ENCODE measurements at places on chromosomes 16 and 17.

GRCh38 chr17:57552114-57552624, 192.9 kb downstream of the CCDC182 start:
- DNase-seq: peak; percentile 33

GRCh38 chr16:87131996-87132345, 185.2 kb downstream of the C16orf95 start:
- DNase-seq: no peak

- no peak for DNase-seq
Measured at GRCh38 chr16:62256406-62256805, 220.2 kb upstream of the CDH8 start.

- peak; percentile 56 for DNase-seq
Measured at GRCh38 chr17:59963738-59964481, 630 bp downstream of the RNFT1 start.

GRCh38 chr17:44122816-44123355, 555 bp downstream of the HDAC5 start:
- DNase-seq: no peak

DNA sequence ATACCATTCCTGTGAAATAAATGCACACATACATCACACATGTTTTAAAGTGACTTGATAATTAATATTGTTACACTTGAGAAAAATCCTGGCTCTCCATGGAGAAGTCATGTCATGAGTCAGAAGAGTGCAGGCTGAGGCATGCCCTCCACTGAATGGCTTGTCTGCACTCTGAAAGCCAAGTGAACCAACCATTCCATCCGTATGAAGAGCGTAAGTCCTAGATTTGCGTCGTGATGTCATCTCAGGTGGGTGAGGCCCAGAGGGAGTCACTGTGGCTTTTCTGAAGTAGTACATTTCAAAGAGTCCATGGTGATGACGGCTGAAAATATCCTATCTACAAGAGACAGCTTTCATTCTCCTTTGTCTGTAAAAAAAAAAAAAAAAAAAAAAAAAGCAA, 83.5 kb upstream of the IRX5 start:
- no peak for DNase-seq

- DNase-seq: peak; percentile 51
Measured at GRCh38 chr17:42678951-42679491, 2.2 kb upstream of the PLEKHH3 start.

DNA sequence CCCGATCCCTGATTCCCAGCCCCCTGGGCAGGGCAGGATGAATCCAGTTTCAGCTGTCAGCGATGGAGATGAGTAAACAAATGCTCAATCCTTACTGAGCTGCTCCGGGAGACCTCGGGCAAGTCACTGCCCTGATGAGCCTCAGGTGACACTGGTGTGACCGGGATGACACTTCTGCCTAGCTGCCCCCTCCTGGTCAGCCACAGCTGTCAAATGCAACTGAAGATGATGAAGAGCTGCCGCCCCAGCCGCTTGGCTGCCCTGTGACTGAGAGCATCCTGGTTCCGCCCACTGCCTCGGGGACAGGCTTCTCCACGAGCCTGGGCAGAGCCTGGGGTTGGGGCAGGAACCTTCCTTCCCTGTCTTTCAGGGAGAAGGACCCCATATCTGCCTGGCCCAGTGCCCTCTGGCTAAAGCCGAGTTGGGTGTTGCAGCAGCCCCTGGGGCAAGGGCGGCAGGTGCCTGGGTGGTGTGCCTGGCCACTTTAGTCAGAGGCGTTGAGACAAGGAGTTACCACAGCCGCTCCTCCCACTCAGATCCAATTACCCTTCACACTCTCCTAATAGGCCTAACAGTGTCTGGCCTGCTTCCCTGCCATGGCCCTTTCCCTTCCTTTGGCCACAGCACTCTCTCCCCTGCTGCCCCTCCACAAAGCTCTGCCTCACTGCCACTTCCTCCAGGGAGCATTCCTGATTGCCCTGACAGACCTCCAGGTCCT, 5.5 kb downstream of the CCL17 start:
- no peak for DNase-seq

- DNase-seq: no peak
Measured at GRCh38 chr16:88867581-88868246, 1.3 kb upstream of the PABPN1L start.

- DNase-seq: no peak
Measured at GRCh38 chr17:60128171-60128859, 21.5 kb upstream of the CA4 start.

DNA sequence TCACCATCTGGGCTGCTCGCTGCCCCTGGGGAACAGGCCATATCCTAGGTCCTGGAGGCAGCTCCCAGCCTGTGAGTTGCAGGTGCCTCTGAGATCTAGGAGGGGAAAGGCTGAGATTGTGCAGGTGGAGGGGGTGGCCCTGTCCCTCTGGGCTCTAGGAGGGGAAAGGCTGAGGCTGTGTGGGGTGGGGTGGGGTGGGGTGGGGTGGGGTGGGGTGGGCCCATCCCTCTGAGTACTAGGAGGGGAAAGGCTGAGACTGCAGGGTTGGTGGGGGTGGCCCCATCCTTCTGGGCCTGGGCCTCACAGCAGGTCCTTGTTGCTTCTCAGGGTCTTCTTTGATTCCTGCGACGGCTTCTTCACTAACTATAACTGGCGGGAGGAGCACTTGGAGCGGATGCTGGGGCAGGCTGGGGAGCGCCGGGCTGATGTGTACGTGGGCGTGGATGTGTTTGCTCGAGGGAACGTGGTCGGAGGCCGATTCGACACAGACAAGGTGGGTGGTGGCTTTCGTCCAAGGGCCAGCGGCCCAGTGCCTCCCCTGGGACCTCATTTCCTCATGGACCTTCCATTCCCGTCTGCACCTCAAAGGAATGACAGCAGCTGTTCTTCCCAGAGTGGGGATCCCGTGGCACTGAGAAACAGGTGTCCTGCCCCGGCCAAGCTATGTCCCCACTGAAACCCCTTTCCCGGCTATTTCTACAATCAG, 7.1 kb downstream of the ENGASE start:
- no peak for DNase-seq

DNA sequence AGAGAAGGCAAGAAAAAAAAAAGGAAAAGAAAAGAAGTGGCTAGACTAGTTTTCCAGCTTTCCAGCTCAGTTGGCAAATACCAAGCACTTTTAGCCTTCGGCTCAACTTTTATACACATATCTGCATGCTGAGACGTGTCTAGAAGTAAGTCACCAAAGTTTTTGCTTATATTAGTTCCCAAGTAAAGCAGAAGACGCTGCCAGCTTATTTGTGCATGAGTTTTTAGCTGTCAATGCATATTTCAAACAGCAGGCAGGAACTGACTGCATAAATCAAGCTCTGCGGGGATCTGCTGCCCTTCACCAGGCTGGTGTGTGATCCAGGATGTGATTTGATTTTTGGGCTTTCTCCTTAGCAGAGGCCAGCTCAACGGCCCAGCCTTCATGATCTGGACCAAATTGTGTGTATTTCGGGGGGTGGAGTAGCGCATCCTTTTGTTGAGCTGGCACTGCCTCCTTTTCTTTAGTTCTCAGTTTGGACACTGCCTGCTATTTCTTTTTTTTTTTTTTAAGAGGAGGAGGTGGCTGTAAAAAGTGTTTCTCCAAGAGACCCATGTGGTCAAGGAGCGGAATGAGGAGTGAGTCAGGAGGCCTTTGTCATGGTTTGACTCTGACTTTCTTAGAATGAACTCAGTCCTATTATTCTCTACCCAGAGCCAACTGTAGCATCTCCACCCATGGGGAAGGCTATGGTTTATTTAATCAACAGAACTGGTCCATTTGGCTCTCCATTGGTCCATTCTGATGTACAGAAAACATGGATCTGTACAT, 162.6 kb upstream of the XYLT1 start:
- DNase-seq: no peak

GRCh38 chr17:38330941-38331411, 12.8 kb downstream of the GPR179 start:
- DNase-seq: no peak

Data from activated T-cell treated with anti-CD3 and anti-CD28 coated beads, Interleukin-2, amount 50 U/mL, for 1 hour (primary cell).